ENCODE measurements at places on chromosomes 5 and 9. TPM values are rescaled to one million over a fixed set of nuclear protein-coding genes. Genes with fewer than 3 reads are reported as not detected.
A peak's percentile ranks its signal among the peaks of the same experiment; 100 is the strongest.

DNA sequence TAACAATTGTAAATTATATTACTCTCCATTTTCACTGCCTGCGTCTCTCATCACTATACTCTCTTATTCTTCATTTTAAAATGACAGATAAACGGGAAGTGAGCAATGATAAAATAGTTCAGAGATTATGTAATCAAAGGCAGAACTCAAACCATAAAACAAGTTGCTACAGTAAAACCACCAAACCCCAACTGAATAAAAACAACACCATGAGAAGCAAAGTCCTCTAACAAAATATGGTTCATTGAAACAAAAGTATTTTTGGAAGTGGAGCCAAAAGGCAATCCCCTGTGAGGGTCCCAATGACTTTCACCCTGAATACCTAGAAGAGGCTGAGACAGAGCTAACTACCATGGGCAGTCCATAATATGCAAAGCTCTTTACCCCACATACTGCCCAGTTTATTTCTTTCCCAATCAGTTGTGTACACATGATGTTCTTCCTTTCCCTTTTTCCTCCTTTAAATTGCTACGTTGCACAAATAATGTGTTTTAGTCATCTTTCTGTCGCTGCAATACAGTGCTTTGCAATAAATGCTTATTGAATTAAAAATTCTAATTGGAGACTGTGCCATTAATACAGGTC, 64.0 kb upstream of the PTGER4 start:
- peaks cover 13% of the 10 kb centered on the region for H3K36me3 ChIP-seq
- no peak for DNase-seq
- H3K27me3 ChIP-seq, result no peaks in the 10 kb centered on the region
- H3K4me1 ChIP-seq, result peaks cover 9% of the 10 kb centered on the region
- H3K27ac ChIP-seq, result peak overlapping the region; percentile 59
- peak overlapping the region; percentile 63 for H3K4me3 ChIP-seq

DNA sequence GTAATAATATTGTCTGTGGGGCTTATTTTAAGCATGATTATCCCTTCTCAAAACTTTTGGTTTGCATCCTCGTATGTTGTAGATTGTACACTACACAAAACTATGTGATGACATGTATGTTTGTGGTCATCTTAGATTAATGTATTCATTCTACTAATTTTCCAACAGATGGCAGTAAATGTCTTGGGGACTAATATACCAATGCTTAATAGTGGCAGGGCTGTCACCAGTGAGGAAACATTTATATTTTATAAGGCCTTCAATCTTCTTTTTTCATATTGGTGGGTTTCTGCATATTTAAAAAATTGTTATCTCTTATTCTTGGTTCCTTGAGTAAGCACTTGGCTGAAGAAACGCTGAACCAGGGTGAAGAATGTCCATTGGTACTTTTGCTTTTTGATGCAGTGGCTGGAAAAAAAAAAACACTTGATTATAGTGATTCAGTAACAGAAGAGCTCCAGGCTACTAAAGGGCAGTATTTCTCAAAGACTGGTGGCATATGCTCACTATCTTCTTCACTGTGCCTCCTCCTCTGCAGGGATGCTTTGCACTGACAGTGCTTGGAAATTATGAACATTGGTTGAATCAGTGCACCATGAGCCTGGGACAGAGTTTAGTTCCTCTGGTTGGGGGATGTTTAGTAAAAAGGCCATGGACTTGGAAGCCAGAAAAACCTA, 530.3 kb downstream of the RASEF start:
- no peaks in the 10 kb centered on the region for H3K4me1 ChIP-seq
- no peak overlapping the region for H3K4me3 ChIP-seq
- DNase-seq, result no peak
- H3K36me3 ChIP-seq, result no peaks in the 10 kb centered on the region

- H3K27me3 ChIP-seq, result peaks cover 2% of the 10 kb centered on the region
- H3K4me1 ChIP-seq, result no peaks in the 10 kb centered on the region
- DNase-seq, result no peak
- no peaks in the 10 kb centered on the region for H3K36me3 ChIP-seq
Observed at GRCh38 chr9:27660148-27660547, 86.9 kb upstream of the C9orf72 start.

SARDH gene
- 2.3 TPM for total RNA-seq

GRCh38 chr9:137970098-137970497, 92.5 kb downstream of the CACNA1B start:
- DNase-seq, result no peak
- H3K27me3 ChIP-seq, result no peaks in the 10 kb centered on the region
- no peaks in the 10 kb centered on the region for H3K36me3 ChIP-seq
- H3K27ac ChIP-seq, result no peak overlapping the region
- no peak overlapping the region for H3K4me3 ChIP-seq

GRCh38 chr9:72441848-72442607, 77.0 kb upstream of the ZFAND5 start:
- peaks cover 24% of the 10 kb centered on the region for H3K4me1 ChIP-seq
- H3K27ac ChIP-seq, result no peak overlapping the region
- peaks cover 6% of the 10 kb centered on the region for H3K27me3 ChIP-seq
- H3K4me3 ChIP-seq, result no peak overlapping the region
- H3K36me3 ChIP-seq, result peaks cover 1% of the 10 kb centered on the region

DNA sequence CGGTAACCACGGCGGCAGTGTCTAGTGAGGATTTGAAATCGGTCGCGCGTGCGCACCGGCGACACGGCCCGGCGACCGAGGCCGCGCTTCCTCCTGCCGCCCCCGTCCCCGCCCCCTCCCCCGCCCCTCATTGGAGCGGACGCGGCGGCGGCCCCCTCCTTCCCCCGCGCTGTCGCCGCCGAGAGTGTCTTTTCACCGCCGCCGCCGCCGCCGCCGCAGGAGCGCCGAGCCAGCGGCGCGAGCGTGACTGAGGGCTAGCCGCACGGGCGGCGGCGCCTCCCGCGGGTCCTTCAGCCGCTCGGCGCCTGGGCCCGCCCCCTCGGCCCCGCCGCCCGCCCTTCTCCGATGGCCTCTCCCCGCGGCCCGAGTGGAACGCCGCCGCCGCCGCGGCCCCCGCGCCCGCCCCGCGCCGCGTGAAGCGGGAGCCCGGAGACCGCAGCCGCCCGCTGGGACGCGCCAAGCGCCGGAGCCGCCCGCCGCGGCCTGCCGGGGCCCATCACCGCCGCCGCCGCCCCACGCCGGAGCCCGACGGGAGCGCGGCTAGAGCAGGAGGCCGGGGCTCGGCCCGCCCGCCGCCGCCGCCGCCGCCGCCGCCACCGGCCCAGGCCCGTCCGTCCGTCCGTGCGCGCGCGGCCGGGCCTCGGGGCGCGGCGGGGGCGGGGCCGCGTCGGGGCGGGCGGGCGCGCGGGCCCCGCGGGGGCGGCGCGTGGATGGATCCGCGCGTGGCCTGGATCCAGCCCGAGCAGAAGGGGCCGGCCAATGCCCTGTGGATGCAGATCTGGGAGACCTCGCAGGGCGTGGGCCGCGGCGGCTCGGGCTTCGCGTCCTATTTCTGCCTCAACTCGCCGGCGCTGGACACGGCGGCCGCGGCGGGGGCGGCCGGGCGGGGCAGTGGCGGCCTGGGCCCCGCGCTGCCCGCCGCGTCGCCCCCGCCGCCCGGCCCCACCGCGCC, at the start of gene TENT4A:
Gene TENT4A, plus strand, starts transcription at position 159 of the 952 bp plus-strand sequence. Its CDS starts 552 bp downstream, at position 711.
- H3K4me1 ChIP-seq, result peaks cover 36% of the 10 kb centered on the region
- no peak for DNase-seq
- peaks cover 2% of the 10 kb centered on the region for H3K27me3 ChIP-seq
- peak within 1 kb of the TSS; percentile 84 for H3K4me3 ChIP-seq
